ENCODE measurements at places on chromosomes 1 and 21.

GRCh38 chr1:226144045-226144444, 42.5 kb downstream of the ACBD3 start:
- DNase-seq, result no peak

DNA sequence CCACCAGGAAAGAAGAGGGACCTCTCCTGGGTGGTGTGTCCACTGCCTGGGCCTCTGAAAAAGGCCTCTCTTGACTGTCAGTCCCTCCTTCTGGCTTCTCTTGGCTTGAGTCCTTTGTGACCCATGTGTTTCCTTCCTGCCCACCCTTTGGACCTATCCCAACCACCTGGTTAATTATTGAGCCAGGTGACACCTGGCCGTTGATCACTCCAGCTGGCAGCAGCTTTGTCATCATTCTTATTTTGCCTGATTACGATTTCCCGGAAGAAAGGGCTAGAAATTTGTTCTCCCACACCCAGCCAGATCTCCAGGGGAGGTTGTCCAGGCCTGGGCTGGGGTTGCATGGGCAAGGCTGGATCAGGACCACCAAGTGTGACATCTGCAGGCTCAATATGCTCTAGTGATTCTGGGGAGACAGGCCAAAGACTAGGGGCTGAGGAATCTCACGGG, 24.8 kb downstream of the CSF1 start:
- no peak for DNase-seq

DNA sequence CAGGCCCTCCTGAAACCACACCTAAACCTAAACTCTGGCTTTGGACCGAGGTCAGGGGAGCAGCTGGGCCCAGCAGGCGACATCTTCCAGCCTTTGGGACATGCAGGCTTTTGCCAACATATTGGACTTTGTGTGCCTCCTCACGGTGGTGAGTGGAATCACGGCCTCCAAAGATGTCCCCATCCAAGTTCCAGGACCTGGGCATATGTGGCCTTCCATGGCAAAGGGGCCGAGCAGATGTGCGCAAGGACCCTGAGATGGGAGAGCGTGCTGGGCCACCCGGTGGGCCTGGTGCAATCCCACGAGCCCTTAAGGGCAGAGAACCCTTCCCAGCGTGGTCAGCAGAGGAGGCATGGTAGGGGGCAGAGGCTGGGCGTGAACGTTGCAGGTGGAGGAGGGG, 160.8 kb upstream of the C1orf174 start:
- DNase-seq, result no peak

DNA sequence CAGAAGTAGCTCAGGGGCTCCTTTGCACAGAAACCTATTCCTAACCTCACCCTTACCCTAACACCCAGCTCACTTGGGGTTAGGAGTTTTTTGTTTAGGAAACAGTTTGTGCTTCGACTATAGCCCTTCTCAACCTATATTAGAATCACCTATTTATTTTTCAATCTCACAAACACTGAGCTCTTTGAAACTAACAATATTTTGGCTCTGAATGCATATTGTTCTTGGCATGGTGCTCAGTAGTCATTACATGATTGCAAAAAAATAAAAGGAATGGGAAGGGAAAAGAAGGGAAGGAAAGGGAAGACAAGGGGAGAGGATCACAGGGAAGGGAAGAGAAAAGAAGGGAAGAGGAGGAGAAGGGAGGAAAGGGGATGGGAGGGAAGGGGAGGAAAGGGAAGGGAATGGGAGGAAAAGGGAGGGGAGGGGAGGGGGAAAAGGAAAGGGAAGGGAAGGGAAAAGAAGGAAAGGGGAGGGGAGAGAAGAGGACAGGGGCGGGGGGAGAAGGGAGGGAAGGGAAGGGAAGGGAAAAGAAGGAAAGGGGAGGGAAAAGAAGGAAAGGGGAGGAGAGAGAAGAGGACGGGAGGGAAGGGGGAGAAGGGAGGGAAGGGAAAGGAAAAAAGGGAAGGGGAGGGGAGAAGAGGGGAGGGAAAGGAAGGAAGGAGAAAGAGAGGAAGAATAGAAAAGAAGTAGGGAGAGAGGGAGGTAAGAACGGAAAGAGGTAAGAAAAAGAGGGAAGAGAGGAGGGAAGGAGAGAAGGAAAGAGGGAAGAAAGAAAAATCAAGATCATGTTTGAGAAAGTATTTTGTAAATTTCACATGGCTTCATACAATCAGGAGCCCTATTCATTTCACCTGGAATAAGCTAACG, 484.1 kb upstream of the NFIA start:
- DNase-seq, result no peak

- DNase-seq, result no peak
Observed at GRCh38 chr21:37987668-37988067, 71.4 kb upstream of the KCNJ6 start.

DNA sequence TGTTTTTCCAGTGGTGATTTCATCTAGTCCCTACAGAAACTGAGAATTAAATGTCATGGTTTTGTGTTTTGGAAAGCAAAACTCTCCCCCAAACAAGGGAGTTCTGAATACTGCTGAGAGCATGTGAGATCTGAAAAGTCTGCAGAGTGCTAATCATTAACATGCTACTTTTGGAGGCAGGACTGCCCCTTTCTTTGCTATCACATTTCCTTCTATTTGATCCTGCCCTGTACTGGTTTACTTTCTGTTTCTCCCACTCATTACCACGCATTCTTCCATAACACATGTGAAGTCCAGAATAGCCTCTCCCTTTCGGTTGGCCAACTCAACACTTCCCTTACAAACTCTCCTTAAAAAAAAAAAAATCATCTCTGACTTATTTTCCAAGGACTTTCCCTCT, 63.6 kb downstream of the GADD45A start:
- DNase-seq, result no peak

DNA sequence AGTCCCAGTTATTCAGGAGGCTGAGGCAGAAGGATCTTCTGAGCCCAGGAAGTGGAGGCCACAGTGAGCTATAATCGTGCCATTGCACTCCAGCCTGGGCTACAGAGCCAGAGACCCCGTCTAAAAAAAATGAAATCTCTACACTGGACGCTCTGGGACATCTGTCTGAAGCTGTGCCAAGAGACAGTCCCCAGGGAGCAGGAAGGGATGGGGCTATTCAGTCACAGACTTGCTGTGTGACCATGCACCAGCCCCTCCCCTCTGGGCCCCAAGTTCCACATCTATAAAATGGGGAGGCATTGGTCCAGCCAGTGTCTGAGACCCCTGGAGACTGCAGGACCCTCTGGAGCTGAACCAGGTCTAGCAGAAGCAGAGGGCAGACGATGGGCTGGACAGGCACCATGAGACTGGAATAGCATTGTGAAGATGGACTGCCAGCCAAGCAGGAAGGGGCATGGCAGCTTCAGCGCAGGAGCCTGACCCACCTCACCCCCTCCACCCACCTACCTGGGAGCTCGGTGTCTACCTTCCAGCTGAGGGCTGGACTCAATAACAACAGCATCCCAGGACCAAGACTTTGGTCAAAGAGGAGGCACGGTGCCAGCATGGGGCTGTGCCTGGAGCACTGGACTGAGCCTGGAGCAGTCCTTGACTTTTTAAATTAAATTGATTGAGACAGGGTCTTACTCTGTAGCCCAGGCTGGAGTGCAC, 1.4 kb downstream of the TMEM54 start:
- no peak for DNase-seq

DNA sequence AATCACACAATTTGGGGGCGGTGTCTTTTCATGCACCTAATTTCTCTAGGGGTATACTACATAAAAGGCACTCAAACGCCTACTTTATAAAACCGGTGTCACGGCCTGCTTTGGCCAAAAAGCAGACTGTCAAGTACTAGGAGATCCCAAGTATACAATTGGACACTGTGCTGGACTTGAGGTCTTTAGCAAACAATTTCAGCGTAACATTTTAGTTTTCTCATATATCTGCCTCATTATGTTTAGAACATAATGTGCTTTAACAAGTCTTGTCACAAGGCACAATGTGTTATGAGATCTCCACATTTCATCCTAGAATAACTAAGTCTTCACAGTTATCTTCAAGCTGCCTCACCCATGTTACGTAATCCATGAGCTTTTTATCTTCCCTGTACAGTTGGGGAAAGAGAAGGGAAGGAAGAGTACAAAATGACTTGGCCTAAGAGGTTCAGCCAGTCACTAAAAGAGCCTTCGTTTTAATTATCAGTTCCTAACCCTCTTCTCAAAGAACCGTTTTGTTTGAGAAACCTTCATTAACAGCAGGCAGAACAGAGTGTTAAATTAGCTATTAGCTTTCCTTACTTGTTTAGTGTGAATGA, 1.7 kb downstream of the SSX2IP start:
- DNase-seq, result no peak

DNA sequence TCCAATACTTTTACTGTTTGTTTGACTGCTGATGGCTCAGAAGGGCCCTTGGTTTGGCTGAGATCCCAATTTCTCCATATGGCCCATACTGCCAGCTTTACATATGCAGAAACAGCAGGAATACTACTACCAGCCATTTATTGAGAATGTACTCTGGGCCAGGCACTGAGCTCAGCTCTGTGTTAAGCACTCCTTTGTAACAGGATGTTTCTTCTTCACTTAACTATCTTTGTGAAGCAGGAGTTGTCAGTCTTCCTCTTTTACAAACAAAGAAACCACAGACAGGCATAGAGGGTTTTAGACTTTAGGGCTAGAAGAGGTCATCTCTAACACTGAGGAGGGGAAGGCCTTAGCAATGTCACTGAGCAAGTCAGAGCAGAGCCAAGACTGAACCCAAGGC, 8.3 kb downstream of the HMGCL start:
- no peak for DNase-seq

GRCh38 chr1:169795687-169796086, 980 bp upstream of the METTL18 start:
- no peak for DNase-seq

DNA sequence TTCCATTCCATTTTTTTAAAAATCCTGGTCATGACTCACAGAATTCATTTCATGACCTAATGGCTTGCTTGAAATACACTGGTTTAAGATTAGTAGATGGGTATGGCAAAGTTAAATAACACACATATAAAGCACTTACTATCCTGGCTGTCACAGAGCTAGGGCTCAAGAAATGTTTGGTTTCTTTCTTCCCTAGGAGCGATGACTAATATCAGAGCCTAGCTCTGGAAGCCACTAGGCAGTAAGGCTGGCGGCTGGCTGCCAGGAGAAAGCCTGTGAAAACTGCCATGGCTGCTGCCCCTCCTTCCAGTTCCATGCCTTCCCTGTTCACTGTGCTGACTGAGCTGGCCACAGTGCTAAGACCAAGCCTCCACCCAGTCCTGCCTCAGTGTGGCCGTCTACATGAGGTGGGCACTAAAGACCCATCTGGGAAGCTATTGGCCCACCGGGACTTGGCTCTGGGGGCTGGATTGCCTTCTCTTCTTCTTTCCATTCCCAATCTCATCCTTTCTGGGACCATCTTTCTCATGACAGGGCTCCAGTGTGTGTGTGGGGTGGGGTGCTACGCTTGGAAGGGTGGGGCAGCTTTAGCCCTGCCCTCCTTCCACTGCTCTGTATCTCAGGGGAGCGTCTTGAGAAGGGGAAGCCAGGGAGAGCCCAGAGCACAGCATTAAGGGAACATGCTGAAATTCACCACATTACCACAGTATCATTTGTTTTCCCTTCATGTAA, 10.8 kb upstream of the ASCL5 start:
- DNase-seq, result no peak

DNA sequence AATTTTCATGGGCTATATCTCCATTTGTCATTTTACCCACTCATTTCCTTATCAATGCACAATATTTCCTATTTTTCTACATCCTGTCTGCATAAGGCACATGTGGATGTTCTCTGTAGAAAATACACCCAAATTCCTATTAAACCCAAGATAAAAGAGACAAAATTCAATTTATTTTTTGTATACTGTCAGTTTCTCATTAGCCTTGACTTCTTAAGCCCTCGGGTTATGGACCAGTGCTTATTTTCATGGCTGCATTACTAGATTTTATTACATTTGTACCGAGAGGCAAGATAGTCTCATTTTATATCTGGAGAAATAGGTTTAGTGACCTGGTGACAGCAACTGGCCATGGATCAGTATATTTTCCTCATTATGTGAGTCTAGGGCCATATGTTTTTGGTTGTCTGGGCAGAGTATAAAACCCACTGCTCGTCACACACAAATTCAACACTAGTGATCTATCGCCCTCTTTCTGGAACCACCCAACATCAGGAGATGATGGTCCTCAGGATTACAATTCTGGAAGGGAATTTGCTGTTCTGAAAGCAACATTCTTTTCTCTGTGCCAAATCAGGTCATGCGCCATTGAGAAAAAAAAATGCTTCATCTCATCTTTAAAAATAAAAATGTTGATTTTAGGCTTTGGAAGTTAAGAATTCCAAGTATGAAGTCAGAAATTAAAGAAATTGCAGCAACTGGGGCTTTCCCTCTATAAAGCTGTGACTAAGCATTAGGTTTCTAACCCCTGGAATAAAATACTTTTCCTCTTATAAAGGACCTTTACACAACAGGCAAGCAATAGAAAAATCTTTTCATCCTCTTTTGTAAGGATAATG, 81.4 kb downstream of the ASTN1 start:
- DNase-seq, result no peak

DNA sequence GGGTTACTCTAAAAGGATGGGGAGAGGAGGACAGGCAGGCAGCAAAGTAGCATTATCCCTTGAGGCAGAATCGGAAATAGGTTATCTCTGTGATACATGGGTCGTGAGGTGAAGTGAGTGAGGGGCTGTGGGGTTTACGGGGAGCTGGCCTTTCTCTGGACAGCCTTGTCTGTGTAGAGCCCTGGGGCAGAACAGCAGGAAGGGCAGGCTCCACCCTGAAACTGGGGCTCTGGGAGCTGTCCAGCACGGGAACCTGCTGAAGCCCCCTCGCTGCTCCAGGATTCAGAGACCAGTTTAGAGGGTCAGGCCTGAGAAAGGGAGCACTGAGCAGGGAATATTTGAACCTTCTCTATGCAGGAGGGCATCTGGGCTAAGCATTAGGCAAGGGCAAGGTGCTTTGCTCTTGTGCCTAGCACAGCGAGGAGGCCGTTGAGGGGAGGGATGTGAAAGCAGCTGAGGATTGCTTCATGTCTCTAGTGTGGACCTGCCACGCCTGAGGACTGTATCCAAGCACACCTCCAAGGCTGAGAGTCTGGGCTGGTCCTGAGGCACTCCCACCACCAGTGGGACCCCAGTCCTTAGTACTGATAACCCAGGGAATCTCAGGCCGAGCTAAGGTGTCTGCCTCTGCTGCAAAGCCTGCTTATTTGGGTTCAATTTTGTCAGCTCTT, 55.8 kb downstream of the NAV1 start:
- no peak for DNase-seq

DNA sequence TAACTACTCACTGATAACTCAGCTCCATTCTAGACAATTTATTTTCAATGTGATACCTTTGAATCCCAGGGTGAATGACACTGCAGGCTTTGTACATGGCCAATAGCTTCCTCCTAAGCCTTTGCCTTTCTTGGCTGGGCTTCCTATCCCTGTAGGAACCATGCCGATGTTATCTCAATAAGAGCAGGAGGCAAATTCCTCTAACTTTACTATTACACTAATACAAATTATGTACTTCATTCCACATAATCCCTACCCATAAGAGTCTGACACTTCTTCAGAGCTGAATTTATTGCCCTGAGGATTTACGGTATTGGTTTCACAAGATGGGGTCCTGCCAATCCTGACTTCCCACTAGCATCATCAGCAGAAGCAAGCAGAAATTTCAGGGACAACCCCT, 14.0 kb downstream of the TGFBR3 start:
- no peak for DNase-seq
